T-helper 22 cell (primary cell): ENCODE measurements at places on chromosomes 5 and 9.

- no peak for DNase-seq
These were observed 51.1 kb downstream of the MAST4 start for GRCh38 chr5:66647146-66647856.

DNA sequence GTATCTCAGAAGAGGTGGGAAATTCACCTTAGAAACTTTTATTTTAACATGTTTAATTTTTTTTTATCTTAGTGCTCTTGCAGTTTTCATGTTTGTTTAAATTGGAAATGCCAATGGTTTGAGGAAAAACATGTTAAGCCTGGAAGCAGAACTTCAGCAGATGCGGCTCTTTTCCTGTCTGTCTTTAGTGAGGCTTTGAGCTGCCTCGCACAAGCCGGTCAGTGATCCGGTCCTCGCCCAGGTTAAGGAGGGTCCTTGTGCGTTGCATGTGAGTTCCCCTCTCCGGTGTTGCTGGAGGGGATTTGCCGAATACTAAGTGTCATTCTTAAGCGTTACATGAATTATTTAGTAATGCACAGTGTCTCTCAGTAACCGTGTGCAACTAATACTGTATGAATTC, 9.4 kb upstream of the PLEKHG4B start:
- no peak for DNase-seq

DNA sequence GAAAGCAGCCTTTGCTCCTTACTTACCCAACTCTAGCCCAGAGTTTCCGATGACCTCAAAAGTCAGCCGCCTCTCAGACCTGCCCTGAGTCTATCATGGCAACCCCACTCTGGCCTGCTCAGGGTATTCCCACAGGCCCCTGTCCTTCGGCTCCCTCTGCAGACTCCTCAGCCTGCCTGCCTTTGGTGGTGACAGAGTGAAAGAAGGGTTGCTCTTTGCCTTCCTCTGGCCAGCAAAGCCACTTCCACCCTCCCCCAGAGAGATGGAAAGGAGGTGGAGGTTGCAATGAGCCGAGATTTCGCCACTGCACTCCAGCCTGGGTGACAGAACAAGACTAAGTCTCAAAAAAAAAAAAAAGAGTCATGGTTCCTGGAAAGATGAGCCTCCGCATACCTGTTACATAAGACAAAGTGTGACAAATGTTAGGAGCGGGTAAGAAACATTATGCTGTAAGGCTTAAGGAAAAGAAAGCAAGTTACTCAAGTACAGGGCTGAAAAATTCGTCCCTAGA, 2.3 kb upstream of the SMIM33 start:
- no peak for DNase-seq

- no peak for DNase-seq
These were observed 88.0 kb upstream of the ELL2 start for GRCh38 chr5:96049398-96050272.

- no peak for DNase-seq
These were observed 33.1 kb downstream of the RAB3C start for GRCh38 chr5:58615972-58616371.

GRCh38 chr9:16509997-16510396, 360.5 kb downstream of the BNC2 start:
- no peak for DNase-seq

GRCh38 chr5:10539687-10539998, 24.2 kb upstream of the ANKRD33B start:
- no peak for DNase-seq

GRCh38 chr9:35646153-35646532, 4.6 kb downstream of the SIT1 start:
- no peak for DNase-seq

- no peak for DNase-seq
These were observed 25.2 kb downstream of the WNK2 start for GRCh38 chr9:93209097-93209496.

GRCh38 chr9:21871256-21871975, 69.0 kb downstream of the MTAP start:
- DNase-seq, result no peak

DNA sequence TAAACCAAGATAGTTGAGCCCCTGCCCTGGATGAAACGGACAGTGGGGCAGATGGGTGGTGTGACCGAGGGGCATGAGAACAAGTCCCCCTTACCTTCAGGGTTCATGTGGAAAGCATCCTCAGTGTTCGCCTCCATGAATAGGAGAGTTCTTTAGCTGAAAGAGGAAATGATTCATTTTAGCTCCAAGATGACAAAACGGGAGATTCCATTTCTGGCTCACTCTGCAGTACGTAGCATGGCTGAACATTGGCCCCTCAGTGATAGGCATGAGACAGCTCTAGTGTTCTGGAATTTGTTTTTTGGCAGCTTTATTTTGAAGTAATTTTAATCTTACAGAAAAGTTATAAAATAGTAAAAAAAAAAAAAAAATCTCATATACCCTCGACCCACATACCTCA, 70.2 kb upstream of the AGXT2 start:
- DNase-seq, result no peak

GRCh38 chr5:152356506-152356905, 48.6 kb downstream of the NMUR2 start:
- DNase-seq, result no peak

DNA sequence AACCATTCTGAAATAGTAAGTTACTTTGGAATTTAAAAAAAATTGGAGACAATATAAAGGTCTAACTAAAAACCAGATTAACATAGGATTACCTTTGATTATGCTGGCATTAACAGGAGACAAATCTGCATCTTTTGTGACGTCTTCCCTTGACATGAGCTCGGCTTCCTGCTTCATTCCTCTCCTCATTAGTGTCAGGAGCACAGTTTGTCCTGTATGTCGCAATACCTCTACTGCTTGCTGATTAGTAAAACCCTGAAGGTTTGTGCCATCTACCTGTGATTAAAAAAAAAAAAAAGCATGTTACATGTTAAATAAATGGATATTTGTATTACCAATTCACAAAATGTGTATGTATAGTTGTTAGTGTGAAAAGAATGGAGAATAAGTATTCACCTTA, 73.7 kb downstream of the MPDZ start:
- no peak for DNase-seq

- no peak for DNase-seq
These were observed 7.3 kb upstream of the TCF7 start for GRCh38 chr5:134106991-134107701.

- DNase-seq, result no peak
These were observed 90.1 kb downstream of the ADAMTS6 start for GRCh38 chr5:65391591-65391990.

- no peak for DNase-seq
These were observed 42.6 kb downstream of the HACD4 start for GRCh38 chr9:20988671-20989315.

DNA sequence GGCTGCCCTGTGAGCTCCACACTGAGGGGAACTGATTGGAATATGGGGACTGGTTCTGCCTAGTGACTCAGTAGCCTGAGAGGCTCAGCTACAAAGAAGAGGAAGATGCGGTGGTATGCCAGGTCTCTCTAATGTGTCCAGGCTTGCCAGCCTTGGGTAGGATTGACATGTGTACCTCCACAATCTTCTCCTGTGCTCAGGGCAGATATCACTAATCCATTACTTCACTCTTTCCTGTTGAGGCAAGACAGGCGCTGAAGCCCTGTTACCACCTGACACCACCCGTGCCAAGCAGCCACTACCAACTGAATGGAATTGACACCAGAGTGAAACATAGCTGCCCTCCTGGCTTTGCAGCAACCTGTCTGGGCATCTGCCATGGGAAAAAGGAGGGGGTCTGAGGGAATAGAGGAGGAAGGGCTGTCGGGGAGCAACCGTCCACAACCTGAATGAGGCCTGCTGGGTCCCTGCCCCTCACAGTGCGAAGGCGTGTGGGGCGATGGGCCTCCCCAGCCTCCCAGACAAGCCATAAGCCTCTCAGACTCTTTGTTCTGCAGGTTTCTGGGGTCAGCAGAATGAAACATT, 114.7 kb upstream of the CXCL14 start:
- no peak for DNase-seq
